ENCODE measurements at places on chromosomes 13 and 19.

DNA sequence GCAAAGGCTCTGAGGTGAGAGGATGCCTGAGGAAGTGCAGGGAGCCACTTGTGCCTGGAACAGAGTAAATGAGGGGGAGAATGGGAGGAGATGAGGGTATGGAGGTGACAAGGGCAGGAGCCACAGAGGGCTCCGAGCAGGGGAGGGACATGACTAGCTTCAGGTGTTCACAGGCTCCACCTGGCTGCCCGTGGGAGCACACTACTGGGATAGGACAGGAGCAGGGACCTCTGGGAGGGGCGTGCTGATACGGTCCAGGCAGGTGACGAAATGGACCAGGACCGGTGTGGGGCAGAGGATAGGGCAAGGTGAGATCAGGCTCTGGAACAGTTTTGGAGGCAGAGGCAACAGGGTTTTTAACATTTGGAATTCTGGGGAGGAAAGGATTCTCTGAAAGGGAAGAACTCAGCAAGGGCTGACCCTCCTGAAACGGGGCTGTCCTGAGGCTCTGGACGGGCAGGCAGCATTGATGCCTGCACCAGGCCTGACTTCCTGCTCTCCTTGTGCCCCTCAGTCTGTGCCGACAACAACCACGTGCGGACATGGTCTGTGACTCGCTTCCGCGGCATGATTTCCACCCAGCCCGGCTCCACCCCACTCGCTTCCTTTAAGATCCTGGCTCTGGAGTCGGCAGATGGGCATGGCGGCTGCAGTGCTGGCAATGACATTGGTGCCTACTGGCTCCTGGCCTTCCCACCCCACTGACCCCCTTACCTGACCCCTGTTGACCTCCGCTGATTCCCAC, 11.6 kb downstream of the SHKBP1 start:
- no peak for DNase-seq

DNA sequence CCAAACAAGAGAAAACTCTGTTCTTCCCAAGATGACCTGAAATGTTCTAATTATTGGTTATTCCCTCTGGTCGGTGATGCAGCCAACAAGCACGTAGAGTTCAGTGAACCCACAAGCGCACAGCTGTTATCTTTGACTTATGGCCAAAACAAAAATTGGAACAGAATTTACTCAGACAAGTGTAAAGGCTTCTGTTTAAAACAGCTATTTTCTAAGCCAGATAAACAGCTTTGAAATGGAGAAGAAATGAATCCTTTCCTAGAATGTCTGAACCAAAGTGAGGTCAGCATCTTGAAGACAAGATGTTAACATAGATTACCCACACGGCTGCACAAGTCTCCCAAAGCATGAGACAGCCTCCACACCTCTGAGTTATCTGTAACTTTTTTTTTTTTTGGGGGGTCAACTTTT, 669.2 kb downstream of the DIAPH3 start:
- DNase-seq, result no peak

DNA sequence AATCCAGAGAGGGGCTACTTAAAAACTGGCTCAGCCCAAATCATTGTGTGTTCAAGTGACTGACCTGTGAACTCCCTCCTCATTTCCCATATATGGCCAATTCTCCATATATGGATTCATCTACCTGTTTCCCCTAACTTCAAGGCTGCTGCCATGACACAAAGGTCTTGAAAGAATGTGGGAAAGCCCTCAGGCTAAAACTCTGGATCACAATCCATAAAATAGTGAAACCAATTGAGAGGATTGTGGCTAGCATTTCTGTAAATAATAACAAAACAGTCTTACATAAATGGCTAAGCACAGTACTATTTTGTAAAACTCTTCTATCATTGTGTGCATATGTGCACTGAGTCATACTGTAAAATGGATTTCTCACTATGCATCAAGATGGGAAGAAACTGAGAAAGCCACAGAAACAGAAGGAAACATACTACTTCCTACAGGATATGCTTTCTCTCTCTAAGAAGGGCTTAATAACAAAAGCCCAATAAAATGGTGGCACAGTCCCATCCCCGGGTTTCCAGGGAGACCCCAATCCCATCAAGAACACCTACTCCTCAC, 80.5 kb downstream of the FOXO1 start:
- DNase-seq, result no peak

DNA sequence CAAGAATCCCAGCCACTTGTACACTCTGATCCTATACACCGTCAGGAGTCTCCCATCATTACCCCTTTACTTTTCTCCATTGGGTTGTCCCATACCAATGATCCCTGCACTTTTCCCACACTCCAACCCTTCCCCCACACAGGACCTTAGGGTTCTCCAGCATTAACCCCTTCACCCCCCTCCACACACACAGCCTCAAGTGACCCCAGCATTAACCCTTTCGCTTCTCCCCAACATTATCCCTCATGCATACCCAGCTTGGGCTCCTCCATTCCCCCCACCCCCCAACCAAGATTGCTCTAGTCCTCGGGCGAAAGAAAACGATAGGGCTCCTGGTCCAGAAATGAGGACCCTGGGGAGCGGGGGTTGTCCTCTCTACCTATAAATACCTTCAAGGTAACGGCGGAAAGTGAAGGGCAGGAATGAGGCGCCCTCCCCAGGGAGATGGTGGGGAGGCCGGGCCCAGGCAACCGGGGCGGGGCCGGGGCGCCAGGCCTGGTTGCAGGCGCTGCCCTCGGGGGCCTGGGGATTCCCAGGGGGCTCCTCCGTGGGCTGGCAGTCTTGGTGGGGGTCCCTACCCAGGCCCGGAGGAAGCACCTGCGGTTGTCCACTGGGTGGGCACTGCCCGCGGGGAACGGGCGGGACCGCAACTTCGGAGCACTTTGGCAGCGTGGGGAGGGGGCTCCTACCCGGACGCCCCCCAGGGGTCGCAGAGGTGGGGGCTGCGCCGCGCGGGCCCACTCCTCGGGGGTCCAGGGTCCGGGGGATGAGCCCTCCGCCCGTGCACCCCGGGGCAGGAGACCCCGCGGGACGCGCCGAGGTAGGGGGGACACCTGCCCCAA, 757 bp downstream of the WIZ start:
- DNase-seq, result no peak

DNA sequence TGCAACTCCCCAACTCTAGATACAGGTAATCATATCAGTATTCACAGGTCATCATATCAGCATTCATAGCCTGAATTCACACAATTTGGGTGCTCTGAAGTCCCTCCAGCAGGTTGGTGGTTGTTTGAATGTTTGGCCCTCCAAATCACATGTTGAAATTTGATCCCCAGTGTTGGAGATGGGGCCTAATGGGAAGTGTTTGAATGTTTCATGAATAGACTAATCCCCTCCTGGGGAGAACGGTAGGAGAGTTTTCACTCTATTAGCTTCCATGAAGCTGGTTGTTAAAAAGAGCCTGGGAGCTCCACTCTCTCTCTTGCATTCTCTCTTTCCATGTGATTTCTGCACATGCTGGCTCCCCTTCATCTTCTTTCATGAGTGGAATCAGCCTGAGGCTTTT, 288.6 kb upstream of the PCDH9 start:
- DNase-seq, result no peak

- DNase-seq, result no peak
These were observed 2.4 kb downstream of the PAK4 start for GRCh38 chr19:39127812-39128515.

DNA sequence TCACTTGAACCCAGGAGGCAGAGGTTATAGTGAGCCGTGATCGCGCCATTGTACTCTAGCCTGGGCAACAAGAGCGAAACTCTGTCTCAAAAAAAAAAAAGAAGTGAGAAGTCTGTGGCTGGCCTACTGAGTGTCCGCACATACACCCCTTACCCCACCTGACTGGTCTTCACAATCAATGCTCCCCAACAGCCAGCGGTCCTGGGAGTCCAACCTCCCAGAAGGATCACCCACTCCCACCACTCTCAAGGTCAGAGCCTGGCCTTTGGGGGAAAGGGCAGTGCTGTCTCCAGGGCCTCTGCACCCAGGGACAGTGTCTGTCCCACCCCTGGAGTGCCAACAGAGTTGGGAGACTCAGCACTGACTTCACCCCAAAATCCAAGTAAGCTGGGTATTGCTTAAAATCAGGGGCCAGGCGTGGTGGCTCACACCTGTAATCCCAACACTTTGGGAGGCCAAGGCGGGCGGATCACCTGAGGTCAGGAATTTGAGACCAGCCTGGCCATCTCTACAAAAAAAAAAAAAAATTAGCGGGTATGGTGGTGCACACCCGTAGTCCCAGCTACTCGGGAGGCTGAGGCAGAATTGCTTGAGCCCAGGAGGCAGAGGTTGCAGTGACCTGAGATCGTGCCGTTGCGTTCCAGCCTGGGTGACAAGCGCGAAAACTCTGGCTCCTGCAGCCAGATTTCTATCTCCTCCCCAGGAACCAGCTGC, 2.3 kb upstream of the CD320 start:
- no peak for DNase-seq

- DNase-seq, result no peak
These were observed 14.5 kb downstream of the NLRP12 start for GRCh38 chr19:53809518-53810186.

GRCh38 chr19:48397263-48398101, 4.0 kb downstream of the GRIN2D start:
- no peak for DNase-seq

GRCh38 chr19:44050740-44051649, 841 bp upstream of the ZNF223 start:
- no peak for DNase-seq

DNA sequence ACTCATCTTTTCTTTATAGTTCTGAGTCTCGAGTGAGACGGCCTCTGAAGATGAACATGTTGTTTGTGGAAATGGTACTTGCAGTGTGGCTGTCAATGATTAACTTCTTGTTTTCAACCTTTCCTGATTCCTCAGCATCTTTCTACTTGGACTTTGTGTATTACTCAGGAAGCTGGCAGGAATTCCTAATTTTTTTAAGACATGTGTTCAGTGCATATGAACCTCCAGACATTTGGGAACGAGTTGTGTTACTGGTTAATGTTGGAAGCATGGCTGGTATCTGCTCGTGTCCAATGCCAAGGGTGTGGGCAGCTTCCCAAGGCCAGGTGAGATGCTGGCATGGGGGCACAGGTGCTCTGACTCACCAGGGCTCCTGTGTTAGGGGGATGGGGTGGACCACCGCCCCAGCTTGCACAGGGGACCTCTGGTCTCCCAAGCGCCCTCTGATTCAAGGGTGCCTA, 61.1 kb upstream of the MCF2L start:
- no peak for DNase-seq

DNA sequence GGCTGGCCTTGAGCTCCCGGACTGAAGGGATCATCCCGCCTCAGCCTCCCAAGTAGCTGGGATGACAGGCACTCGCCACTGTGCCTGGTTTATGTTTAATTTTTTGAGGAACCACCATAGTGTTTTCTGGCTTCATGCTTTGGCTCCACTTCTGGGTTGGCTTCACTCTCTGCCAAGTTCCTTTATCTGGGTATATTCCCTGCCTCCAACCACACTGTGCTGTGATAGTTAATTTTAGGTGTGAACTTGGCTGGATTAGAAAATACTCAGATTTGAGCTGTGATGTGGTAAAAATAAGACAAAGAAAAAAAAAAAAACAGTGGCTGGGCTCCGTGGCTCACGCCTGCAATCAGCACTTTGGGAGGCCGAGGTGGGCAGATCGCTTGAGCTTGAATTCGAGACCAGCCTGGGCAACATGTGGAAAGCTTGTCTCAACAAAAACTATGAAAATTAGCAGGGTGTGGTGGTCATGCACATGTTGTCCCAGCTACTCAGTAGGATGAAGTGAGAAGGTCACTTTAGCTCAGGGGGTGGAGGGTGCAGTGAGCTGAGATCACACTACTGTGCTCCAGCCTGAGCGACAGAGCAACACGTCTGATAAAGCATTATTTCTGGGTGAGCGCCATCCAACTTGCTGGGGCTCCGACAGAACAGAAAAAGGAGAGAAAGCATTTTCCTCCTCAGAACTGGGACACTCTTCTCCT, 7.5 kb upstream of the ILF3 start:
- no peak for DNase-seq

DNA sequence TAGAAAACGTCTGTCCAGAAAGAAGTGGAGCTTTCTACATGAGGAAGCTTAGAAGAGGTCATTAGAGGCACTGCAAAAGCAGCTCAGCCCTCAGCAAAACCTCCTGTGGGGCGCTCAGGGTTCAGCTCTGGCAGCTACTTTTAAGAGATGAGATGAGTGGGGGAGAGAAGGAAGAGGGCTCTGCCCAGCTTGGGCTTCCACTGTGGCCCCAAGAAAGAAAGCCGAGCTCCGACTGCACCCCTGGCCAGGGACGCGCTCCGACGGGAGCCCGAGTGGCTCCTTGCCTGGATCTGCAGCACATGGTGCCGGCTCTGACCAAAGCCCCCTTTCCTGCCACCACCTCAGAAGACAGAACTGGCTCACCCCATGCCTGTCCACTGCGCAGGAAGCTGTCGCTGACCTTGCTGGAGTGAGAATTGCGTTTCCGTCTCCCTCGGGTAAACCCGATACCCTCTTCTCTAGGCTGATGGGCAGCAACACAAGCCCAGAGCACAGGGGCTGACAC, 36.4 kb downstream of the NAXD start:
- DNase-seq, result no peak

DNA sequence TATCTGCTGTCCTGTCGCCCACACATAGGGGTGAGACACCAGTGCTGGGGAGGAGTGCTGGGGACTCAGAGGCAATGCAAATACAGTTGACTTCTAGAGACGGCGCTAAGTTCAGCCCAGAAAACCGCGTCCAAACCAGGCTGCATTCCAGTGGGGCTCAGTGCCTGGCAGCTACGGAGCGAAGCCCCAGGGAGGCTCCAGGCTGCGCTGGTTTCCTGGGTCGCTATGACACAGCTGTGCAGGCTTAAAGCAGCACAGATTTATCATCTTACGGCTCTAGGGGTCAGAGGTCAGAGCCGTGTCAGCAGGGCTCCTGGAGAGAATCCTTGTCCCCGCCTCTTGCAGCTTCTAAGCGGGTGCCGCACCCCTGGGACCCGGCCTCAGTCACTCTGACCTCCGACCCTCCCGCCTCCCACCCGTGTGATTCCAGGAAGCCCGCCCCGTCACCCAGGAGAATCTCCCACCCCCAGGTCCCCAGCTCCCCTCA, 61.6 kb downstream of the ANKRD10 start:
- no peak for DNase-seq

GRCh38 chr13:114318624-114319023, 4.3 kb downstream of the CHAMP1 start:
- DNase-seq, result no peak

DNA sequence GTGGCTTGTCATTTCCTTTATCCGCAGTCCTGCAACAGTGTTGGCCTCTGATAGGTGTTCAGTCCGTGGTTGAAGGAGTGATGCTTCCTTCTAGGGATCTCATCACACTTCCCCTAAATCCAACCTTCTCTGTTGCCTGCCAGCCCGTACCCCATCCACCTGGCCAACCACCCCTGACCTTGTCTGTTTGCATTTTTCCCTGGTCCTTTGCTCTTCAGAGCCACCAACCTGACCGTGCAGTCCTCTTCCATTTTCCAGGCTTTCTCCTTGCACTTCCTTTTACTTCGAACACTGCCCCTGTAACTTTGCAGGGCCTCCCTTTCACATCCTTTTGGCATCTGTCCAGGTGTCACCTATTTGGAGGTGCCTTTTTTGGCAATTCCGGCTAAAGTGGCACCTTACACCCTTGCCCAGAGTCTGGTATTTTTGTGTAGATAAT, 696 bp downstream of the ZNF460 start:
- no peak for DNase-seq

- DNase-seq, result no peak
These were observed 101.7 kb upstream of the SERP2 start for GRCh38 chr13:44271915-44272341.

- DNase-seq, result no peak
These were observed 57.9 kb upstream of the PCDH8 start for GRCh38 chr13:52906122-52906903.

- no peak for DNase-seq
These were observed 38.0 kb upstream of the TPM4 start for GRCh38 chr19:16038196-16038695.

GRCh38 chr13:29301027-29301426, 294.5 kb downstream of the SLC7A1 start:
- no peak for DNase-seq

Data from esophagus squamous epithelium (tissue), 5 donors.